ENCODE measurements at places on chromosomes 4 and X. TPM values are rescaled to one million over a fixed set of nuclear protein-coding genes. Genes with fewer than 3 reads are reported as not detected.

DNA sequence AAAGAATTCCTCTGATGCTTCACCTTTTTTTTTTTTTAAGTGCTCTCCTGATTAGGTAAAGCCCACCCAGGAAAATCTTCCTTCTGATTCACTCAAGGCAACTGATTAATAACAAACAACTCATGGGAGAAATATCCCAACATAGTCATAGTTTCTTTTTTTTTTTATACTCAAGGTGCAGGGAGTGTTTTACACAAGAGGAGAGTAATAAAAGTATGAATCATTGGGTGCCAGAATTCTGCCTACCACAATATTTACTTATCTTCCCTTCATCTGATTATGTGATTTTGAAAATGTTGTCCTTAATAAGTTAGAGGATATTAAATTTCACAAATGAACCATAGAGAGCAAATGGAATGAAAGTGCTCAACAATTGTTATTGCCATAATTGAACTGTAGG is 329.9 kb downstream of the TECRL start:
- no peak for DNase-seq

GRCh38 chr4:66091786-66092185 is 421.5 kb upstream of the EPHA5 start:
- no peak for DNase-seq

- DNase-seq: no peak
Measured at GRCh38 chr4:53640576-53641453, 49.5 kb upstream of the LNX1 start.

GRCh38 chr4:184937745-184938144 is 80.5 kb upstream of the HELT start:
- no peak for DNase-seq

DNA sequence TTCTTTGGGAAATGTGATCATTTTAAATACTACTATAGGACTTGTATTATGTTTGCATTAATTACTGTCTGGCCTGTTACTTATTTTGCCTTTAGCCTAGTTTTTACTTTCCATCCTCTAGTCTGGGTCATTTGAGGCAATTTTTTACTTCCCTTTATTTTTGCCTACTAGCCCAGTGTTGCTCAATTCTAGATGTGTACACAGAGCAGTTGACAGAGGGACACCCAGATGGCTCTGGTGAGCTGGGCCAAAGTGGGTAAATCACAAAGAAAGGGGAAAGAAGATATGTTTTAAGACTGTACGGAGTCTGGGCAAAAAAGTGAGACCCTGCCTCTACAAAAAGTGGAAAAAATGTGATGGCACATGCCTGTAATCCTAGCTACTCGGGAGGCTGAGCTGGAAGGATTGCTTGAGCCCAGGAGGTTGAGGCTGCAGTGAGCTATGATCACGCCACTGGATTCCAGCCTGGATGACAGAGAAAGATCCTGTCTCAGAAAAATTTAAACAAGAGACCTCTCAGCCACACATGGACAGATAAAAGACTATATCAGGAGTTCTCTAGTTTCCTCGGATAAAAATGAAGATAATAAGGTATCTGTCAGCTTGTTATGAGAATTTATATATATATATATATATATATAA is 35.7 kb downstream of the APOO start:
- no peak for DNase-seq

DNA sequence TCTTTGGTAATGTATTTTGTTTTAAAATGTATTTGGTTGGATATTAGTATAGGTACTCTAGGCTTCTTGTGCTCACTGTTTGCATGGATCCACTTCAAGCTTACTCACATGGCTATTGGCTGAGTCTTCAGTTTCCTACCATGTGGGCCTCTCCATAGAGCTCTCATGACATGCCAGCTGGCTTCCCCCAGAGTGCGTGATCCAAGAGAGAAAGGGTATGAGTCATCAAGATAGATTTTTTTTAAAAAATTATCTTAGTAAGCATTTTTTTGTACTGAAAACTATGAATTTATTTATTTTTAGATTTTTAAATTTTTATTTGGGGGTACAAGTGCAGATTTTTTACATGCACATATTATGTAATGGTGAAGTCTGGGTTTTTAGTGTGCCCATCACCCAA is 219.1 kb upstream of the AMOT start:
- no peak for DNase-seq

DNA sequence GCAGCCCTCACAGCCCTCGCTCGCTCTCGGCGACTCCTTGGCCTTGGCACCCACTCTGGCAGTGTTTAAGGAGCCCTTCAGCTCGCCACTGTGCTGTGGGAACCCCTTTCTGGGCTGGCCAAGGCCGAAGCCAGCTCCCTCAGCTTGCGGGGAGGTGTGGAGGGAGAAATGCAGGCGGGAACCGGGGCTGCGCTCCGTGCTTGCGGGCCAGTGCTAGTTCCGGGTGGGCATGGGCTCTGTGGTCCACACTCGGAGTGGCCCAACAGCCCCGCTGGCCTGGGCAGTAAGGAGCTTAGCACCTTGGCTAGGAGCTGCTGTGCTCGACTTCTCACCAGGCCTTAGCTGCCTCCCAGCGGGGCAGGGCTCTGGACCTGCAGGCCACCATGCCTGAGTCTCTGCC is 192.6 kb downstream of the COX18 start:
- DNase-seq: no peak

DNA sequence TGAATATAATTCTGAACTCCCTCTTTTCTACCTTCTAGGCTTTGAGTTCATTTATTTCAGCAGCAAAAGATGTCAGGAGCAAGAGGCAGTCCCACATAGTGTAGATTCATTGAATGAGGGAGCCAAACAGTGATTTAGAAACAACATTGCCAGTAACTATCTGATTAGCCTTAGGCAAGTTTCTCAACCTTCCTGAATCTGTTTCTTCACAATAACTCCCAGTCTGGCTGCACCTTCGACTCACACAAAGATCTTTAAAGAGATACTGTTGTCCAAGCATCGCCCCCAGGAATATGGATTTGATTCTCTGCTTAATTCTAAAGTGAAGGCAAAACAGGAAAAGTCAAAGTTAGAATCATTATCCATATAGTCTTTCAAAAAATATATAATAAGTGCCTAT is 1026.2 kb downstream of the DMD start:
- no peak for DNase-seq

DNA sequence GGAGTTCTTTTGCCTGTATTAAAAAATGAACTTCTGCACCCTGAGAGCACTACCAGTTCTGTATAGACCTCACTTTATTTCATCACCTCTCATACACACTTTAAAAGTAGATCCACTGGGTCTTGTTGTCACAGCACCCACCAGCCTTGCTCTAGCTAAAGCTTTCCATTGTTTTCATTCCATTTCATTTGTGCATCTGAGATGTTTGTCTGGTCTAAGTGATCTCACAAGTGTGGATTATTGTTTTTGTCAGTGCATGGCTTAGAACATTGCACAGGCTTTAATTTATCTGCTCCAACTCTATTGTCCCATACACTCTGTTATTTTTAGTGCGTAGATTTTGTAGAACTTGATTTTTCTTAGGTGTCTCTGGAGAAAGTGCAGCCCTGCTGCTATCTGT is 1157.5 kb upstream of the PABPC4L start:
- DNase-seq: no peak

DNA sequence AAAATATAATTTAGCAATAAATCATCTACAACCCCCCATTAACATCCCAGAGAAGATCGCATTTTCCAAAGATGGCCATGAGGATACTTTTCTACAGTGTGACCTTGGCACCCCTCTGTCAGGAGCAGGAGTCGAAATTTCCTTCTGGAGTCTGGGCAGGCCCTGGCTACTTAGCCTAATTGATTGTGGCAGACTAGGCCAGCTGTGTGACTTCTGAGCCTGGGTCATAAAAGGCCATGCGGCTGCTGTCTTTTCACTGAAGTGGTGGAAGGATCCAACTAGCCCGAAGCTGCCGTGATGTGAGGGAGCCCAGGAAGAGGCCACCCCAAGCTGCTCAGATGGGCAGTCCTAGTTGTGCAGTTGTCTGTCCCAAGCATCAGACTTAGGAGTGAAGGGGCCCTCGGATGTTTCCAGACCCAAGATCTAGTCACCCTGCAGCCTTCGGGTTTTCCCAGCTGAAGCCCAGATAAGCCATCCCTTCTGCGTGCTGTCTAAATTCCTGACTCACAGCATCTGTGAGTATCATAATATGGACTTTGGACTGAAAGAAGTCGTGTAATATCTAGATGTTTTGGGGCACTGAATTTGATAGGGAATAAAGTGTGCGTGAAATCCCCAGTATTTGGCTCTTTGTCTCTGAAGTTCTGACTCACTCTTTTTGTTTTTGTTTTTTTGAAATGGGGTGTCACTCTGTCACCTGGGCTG is 21.0 kb downstream of the PDK3 start:
- DNase-seq: no peak

DNA sequence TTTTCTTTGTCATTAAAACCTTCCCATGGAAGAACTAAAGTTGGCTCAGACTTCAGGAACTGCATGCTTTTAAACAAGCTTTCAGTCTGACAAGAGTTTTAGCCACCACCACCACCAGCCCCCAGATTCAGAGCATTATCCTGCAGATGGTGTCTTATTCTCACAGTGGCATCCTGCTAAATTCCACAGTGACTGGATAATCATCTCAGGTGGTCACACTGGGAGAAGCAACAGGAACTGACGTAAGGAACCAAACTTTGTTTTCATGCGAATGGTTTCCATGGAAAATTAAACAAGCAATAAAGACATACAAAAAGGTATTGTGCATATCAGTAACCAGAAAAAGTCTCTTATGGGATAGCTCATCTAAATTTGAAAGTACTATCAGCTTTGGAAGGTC is 370.7 kb downstream of the FBXW7 start:
- no peak for DNase-seq

GRCh38 chr4:183329954-183330742 is 7.9 kb upstream of the CLDN24 start:
- no peak for DNase-seq

DNA sequence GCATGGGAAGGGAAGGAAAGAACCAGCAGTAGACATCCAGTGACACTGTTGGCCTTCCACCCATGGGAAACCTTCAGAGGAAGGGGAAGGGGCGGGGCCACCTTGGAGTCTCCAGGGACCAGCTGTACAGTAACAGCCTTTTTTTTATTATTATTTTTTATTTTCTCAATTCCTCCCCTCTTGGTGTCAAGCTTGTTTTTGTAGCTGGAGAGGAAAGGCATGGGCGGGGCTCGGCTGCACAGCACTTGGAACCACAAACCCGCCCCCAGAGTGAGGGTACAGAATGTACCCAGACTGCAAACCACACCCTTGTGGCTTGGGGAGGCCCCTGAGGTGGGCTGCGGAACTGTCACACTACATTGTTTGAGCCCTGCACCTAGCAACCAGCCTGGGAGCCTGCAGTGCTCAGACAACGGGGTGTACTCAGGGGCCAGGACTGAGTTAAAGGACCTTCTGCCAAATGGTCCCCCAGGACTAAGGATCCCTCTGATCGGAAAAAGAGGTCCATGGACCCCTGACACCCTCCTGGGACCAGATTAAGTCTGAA is 45.7 kb downstream of the PRPS1 start:
- DNase-seq: peak; percentile 94

Gene MGAT4D
- total RNA-seq: not detected

Gene SH3D19
- total RNA-seq: 108 TPM

Gene ADGRA3
- 32.5 TPM for total RNA-seq
